ENCODE measurements at places on chromosomes 5 and 9.

DNA sequence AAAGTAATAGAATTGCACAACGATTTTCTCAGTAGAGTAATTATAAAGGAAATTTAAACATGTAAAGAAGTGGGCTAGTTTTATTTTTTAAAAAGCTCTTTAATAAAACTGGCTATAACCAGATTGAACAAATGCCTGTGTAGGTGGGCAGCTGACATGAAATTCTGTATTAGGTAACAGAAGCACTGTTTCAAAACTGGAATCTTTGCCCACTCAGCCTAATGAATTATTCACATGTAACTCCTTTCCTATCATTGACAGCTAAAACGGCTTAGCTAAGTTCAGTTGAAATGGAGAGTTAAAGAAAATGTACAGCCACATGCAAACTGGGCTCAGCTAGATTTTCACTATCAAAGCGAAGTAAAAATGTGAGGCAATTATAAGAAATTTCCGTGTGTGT lies 1300.1 kb upstream of the ACO1 start:
- no peak for DNase-seq

- no peak for DNase-seq
Observed at GRCh38 chr9:120920806-120921178, 5.8 kb downstream of the TRAF1 start.

GRCh38 chr5:158824241-158824882 lies 275.4 kb downstream of the EBF1 start:
- DNase-seq = no peak

GRCh38 chr9:81685763-81686613 lies 3.4 kb downstream of the TLE1 start:
- DNase-seq = no peak

DNA sequence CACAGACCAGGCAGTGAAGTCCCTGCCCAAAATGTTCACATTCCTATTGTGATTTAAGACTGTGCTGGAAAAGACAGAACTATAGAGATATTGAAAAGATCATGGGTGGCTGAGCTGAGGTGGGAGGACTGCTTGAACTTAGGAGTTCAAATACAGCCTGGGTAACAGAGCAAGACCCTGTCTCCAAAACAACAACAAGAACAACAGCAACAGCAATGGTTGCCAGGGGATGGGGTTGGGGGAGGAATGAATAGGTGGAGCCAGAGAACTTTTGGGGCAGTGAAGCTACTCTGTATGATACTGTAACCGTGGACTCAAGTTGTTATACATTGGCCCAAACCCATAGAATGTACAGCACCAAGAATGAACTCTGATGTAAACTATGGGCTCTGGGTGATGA lies 88.2 kb downstream of the DCP2 start:
- DNase-seq = no peak

DNA sequence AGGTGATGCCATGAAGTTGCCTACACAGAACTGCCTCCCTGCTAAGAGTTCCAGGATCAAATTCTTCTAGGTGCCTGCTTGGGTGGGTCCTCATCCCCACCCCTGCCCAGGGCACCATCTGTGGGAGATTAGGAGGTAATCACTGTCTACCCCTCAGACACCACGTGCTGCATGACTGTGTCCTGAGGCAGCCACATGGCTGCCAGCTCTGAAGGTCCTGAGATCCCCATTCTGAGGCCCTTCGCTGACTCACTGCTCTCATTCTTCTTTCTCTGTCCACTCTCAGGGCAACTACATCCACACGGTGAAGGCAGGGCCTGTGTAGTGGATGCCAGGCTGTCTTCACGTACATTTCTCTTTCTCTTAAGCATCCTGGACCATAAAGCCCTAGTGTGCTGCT lies 222.9 kb upstream of the ANKRD55 start:
- DNase-seq = no peak

DNA sequence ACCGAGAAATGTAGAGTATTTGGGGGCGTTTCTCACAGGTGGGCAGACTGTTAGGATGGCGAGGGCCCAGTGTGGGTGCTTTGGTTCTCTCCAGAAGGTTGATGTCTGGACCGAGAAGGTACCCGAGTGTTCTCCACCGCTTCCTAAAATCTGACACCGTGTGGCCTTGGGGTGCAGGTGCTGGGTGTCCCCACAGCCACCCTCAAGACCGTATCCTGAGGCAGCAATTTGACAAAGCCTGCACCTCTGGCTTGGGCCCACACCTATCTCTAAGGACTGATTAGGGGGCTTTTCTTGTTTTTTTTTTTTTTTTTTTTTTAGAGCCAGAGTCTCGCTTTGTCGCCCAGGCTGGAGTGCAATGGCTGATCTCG lies 1.3 kb downstream of the PPP1R26 start:
- no peak for DNase-seq

DNA sequence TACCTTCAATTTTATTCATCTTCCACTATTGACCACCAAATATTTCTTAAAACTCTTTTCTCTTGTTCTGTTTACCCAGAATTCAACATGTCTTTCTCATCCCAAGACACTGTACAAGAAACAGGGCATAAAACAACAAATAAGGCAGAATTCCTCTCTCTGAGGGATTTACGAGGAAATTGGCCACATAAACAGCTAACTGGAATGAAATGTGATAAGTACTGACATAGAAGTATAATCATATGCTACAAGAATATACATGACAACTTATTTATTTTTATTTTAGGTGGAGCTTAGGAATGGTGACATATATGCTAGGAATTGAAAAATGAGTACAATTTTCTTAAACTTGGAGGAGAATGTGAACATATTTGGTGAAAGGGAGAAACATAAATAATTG lies 48.8 kb upstream of the FBN2 start:
- no peak for DNase-seq

DNA sequence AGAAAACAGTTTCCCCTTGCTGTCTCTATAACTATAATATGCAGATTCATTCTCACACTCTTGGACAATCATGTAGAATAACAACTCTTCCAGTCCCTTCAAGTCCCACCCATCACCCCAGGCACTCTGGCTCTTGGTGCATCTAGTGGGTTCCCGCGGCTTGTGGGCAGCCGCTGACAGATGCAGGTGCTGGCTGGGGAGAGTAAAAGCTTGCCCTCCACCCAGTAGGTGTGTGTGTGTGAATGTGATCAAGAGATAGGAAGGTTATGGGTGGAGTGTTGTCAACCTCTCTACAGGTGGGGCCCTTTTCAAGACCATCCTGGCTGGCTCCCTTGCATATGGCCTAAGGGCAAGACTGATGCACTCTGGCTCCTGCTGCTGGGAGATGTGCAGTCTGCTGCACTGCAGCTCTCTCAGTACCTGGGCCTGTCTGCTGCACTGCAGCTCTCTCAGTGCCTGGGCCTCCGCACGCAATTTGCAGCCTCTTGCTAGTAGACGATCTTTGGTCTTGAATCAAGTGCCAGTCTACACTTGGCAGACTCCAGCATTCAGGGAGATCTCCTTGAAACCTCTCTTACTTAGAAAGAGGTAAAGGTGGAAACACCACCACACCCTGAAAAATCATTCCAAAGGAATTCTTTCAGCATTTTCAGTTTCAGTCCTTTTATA lies 189.7 kb upstream of the GDNF start:
- no peak for DNase-seq

DNA sequence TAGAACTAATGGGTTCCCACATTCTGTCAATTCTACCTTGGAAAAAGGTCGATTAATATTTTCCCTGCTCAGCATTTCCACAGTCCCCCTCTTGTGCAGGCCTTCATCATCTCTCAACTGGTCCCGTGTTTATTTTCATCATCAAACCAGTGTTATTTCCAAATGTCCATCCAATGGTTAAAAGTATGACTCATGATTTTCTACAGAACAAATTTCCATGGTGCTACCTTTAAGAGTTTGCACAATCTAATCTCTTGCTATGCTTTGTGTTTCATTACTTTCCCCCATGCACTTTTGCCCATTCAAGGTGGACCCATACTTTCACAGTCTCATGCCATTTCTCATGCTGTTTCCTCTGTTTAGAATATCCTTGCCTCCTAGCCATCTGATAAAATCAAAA lies 143.7 kb downstream of the CCDC192 start:
- DNase-seq = no peak

GRCh38 chr5:27472871-27473270 lies 434.5 kb upstream of the CDH9 start:
- DNase-seq = no peak

DNA sequence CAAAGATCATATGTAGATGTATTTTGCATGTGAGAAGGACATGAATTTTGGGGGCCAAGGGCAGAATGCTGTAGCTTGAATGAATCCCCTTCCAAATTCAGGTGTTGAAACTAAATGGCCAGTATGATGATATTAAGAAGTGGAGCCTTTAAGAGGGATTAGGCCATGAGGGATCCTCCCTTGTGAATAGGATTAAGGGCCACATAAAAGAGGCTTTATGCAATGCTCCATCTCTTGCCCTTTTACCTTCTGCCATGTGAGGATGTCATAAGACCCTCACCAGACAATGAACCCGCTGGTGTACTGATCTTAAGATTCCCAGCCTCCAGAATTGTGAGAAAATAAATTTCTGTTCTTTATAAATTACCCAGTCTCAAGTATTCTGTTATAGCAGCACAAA lies 206.1 kb downstream of the YTHDC2 start:
- no peak for DNase-seq

- no peak for DNase-seq
Observed at GRCh38 chr9:22809371-22809770, 362.7 kb downstream of the DMRTA1 start.

DNA sequence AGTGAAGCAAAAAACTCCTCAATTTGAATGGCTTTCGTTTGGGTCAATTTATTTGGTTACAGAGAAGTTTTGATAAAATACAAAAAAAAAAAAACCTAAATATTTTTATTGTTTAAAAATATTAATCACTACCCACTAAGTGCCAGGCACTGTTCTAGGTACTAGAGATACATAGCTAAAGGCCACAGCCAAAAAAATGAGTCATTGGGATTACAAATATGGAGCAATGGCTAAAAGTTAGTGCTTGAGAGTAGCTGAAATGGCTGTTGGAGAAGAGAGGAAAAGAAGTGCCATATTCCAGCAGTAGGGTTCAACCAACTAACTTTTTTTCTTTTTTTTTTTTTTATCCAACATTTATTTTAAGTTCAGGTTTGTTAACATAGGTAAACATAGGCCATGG lies 130.1 kb upstream of the PTGER4 start:
- no peak for DNase-seq

- no peak for DNase-seq
Observed at GRCh38 chr5:142689081-142689480, 3.2 kb upstream of the FGF1 start.

GRCh38 chr5:96214442-96215197 lies 218.4 kb downstream of the PCSK1 start:
- DNase-seq = no peak

GRCh38 chr5:54148067-54148845 lies 162.1 kb downstream of the ARL15 start:
- DNase-seq = no peak

GRCh38 chr5:145723516-145723915 lies 111.6 kb downstream of the PRELID2 start:
- no peak for DNase-seq

GRCh38 chr9:95355500-95355899 lies 38.0 kb upstream of the FANCC start:
- no peak for DNase-seq

DNA sequence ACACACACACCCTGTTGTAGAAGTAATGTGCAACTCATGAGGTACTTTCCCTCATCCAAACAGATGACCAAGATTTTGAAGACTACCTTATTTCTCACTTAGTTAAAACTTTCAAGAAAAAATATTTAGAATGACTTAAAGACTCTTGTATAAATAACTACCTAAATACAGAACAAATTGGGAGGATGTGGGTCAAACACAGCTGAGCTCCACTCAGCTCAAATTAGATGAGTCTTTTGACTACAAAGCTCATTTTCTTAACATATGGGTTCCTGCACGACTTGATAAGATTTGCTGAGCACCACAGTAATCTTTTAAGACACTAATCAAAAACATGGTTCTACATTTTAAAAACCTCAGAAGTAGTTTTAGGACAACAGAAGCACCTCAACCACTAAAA lies 8.9 kb downstream of the MTX3 start:
- DNase-seq = no peak

DNA sequence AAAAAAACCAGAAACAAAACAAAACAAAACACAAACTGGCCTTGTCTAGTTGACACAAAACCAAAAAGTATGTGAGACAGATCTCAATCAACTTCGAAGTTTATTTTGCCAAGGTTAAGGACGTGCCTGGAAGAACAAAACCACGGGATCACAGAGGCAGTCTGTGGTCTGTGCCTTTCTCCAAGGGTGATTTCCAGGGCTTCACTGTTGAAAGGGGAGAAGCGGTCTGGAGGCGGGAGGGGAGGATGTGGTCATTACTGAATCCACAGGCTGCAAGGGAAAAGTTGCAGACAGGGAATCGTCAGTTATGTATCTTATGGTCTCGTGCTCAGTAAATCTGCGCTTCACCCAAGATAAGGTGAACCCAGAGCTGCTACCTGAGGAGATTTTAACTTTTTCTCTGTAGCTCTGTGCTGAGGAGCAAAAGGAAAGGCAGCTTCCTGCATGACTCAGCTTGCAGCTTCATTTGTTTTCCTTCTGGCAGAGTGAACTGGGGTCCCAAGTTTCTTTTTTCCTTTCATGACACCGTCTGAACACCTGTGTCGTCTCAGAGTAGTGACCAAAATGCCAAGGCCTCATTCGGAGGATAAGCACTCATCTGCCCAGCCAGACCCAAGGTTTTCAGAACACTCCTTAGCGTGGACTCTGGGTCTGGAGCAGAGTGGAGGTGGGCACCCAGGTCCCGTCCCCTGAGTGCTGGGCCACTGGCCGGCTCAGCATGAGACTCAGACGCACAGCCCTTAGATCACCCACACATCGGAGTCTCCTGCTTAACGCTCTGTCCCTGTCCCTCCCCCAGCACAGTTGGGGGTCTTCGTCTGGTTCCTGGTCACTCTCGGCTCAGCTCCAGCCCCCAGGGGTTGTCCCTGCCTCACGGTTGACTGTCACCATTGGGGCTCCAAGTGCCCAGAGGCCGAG lies 25.9 kb downstream of the ROPN1L start:
- DNase-seq = no peak

DNA sequence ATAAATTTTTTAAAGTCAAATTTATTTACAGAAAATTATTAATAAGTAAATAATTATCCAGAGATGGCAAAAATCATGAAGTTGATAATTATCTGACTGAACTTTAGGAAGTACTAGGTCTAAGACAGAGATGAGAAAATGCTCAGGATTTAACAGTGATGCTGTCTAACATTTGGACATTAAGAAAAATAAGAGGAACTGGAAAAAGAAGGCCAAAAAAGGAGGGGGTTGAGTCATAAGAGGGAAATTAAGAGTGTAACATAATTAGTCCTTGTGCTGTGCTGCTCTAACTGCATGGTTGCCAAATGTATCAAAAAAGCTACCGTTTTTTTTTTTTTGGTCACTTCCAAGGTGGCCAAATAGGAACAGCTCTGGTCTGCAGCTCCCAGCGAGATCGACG lies 35.4 kb upstream of the TUT7 start:
- no peak for DNase-seq

DNA sequence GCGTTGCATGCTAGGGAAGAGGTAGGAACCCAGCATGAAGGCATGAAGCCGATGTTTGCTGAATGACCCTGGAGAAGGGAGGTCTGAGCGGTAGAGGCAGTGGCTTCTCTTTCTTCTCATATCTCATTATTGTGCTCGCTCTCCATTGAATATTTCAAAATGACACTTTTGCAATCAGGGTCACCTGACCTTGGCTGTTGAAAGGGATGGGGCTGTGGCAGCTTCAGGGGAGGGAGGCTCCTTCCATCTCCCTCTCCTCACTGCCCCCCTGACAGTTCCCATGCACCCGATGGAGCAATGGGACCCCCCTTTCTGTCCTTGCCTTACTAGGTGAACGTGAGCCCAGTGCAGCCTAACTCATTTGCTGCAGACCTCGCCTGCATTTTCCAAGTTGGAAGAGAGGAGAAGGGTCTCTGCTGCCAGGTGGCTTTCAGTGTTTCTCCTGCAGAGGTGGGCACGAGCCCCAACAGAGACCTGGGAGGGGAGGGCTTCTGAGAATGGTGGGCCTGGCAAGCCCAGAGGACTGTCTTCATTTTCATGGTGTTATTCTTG lies 17.9 kb downstream of the STC2 start:
- no peak for DNase-seq
